ENCODE measurements at places on chromosomes 2 and 18.

GRCh38 chr2:180983468-180984242 lies 3.2 kb downstream of the UBE2E3 start:
- peak; percentile 82 for DNase-seq

GRCh38 chr2:16656784-16657391 lies 8.7 kb downstream of the CYRIA start:
- peak; percentile 47 for DNase-seq

DNA sequence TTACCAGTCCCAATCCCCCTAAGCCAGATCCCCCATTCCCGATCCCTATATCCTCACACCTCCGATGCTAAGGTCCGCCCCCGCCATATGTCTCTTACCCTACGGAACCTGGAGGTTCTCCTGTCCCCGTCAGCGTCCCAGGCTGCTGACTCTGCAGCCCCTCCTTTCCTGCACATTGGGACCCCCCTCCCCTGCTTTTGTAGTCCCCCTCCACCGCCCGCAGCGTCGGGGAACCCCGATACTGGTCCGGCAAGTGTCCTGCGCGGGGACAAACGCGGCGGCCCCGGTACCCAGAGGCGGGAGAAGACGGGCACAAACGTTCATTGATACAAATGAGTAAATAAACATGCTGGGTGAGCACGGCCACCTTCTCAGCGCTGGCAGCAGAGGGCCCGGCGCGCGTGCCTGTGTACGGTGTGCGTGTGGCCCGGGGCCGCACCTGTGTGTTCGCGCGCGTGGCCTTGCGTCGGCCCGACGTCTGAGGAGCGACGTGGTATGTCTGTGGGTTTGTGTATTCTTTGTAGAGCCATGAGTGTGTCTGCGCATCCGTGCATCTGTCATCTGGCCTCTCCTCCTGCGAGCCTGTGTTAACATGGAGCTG lies 2.0 kb upstream of the CYP26B1 start:
- DNase-seq: no peak

- no peak for DNase-seq
Measured at GRCh38 chr2:98460573-98461497, 16.2 kb downstream of the INPP4A start.

- no peak for DNase-seq
Measured at GRCh38 chr2:72106978-72107377, 40.7 kb downstream of the CYP26B1 start.

DNA sequence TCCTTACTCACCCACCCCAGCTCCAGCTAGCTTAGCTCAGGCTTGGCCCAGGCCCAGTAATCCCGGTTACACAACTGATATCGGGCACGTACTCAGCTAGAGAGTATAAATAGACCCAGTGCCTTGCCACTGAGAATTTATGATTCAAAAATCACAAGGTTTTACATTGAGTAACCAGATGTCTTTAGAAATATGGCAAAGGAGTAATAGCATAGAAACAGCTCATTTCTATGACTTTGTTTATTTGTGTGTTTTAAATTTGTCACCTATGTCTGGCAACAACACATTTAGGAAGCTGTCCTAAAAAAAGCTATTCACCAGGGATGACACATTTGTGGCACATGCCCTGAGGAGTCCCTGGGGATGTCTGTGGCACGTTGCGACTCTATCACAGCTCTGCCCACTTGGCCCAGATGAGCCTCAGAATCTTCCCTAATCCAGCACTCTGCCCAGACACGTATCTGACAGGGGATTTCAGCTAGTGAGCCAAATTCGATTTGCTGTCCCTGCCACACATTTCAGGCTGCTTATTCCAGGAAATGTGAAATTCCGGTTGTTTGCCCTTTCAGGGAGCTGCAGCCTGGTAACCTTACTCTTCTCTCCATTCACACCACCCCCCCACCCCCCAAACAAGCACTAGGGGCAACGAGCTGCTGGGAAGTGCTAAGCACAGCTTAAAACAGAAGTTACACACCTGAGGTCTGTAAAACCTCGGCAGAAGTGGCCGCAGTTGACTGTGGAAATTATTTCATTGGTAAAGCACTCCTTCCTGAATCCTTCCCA lies 85.4 kb upstream of the ZCCHC2 start:
- DNase-seq: peak; percentile 83
